ENCODE measurements at places on chromosomes 2 and 18.

- no peak for DNase-seq
Measured at GRCh38 chr2:216343221-216343980, 28.9 kb downstream of the MARCHF4 start.

DNA sequence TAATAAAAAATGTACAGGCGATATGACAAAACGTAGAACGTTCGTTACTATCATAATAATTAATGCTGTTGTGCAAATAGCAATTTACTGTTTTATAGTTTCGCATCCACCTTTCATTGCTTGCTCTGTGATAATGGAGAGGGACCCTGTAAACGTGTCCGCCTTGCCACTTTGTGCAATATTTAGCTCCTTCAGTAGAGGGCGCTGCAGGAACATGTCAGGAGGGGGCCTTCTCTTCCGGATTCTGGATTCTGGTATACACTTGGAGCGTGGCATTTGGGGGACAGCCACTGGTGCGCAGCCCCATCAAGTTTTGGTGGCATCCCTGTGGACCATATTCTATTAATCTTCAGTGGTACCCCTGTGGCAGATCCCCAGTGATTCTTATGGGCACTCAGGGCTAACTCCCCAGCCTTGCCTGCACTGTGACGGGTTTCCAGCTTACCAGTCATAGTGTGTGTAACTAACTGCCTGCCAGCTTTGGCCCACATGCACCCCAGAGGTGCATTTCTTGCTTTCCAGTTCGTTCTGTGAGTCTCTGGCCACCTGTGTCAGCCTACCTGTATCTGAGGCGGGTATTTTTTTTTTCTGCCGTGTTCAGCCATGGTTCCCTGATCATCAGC, 140.3 kb downstream of the CYRIA start:
- peak; percentile 13 for DNase-seq

DNA sequence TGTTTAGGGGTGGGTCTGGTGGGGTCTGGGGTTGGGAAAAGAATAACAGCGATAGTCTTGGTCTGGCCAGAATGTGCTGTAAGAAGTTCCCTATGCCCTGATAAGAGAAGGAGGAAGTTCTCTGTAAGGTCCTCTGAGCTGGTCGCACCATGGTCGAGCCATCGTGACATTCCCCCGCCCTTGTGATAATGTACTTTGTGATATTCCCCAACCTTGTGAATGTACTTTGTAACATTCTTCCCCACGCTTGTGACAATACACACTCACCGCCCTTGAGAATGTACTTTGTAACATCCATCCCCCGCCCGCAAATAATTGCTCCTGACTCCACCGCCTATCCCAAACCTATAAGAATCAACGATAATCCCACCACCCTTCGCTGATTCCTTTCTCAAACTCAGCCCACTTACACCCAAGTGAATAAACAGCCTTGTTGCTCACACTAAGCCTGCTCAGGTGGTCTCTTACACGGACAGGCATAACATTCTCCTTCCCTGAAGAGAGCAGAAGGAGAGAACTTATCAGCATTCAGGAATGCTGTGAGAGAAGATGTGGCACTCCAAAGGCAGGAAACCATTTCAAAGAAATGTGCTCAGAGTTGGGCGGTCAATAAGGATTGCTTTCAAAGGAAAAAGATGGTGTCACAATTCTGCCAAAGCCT, 17.8 kb upstream of the DUSP19 start:
- DNase-seq: no peak

GRCh38 chr2:163573652-163574051, 162.2 kb downstream of the FIGN start:
- no peak for DNase-seq

- DNase-seq: no peak
Measured at GRCh38 chr2:148745151-148745851, 100.8 kb downstream of the EPC2 start.

DNA sequence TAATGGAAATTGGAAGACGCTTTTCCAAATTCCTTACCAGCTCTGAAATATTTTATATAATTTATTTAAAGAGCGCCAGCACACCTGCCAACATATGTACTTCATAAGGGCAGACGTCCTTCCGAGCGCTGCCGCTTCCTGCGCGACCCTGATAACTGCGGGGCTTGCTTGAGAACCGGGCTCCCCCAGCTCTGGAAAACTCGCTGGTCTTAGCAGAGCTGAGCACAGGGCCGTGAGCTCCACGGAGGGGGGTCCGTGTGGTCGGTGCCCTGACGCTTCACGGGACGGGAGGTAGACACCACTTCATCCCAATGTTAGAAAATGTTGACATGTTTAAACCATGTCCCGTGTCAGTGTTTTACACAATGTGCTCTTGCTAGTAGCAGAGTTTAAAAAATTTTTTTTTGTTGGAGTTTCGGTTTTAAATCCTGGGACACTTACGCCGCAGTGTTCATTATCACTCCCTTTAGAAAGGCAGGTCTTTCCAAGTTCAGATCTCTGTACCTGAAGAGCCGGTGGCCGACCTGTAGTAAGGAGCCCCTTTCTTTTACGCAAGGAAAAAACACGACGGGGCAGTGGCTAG, 1.6 kb downstream of the NFATC1 start:
- peak; percentile 16 for DNase-seq

DNA sequence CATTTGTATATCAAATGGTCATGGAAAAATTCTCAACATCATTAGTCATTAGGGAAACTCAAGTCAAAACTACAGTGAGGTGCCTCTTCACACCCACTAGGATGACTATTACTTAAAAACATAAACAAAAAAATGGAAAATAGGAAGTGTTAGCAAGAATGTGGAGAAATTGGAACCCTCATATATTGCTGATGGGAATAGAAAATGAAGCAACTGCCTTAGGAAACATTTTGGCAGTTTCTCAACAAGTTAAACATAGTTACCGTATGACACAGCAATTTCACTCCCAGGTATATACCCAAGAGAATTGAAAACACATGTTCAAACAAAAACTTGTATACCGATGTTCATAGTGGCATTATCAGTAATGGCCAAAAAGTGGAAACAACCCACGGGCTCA, 18.1 kb upstream of the CYP26B1 start:
- DNase-seq: no peak

DNA sequence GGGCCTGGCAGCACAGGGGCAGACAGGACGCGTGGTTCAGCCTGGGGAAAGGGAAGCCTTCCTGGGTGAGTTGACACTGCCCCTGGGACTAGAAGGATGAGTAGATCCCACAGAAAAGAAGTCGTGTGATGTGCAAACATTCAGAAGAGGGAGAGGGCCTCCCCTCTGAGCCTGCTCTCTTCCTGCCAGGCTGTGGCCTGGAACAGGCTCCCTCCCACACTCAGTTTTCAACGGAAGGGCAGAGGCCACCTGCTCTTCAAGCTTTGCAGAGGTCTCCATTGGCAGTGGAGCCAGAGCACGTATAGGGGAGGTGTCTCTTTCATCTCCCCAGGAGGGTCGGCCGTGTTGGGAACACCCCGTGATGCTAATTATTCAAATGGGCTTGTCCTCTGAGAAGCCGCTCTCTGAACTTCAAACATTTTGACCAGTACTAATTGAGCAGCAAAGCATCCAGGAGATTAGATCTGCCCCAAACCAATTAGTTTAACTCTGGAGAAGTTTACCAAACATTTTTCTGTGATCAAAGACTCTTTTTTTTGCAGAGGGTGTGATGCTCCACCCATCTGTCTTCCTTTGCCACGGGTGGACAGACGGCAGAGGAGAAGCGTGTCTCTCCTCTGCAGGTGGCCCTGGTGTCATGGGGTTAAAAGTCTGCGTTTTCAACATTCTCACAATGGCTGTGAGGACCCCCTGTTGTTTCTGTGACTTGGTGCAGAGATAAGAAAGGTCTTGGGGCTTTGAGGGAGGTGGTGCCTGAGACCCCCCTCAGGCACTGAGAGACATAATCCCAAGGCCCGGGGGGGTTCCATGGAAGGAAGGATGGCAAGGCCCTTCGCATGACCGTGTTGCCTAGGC, 29.5 kb upstream of the ODC1 start:
- no peak for DNase-seq

GRCh38 chr2:150389447-150389846, 98.0 kb downstream of the RND3 start:
- no peak for DNase-seq

- no peak for DNase-seq
Measured at GRCh38 chr18:21484851-21485636, 115.5 kb downstream of the ESCO1 start.

GRCh38 chr2:147712051-147712450, 132.8 kb upstream of the ACVR2A start:
- DNase-seq: no peak

- DNase-seq: no peak
Measured at GRCh38 chr2:160336105-160336504, 136.0 kb upstream of the ITGB6 start.

DNA sequence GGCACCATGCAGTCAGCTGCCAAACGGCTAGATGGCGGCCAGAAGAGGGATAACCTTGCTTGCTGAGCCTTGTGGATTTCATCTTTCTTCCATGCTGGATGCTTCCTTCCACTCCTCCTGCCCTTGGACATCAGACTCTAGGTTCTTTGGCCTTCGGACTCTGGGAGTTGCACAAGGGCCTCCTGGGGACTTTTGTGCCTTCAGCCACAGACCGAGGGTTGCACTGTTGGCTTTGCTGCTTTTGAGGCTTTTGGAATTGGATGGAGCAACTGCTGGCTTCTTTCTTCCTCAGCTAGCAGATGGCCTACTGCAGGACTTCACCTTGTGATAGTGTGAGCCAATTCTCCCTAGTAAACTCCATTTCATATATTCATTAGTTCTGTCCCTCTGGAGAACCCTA, 31.0 kb downstream of the STRADB start:
- DNase-seq: no peak

- DNase-seq: no peak
Measured at GRCh38 chr2:56088411-56088810, 95.4 kb upstream of the CCDC85A start.

GRCh38 chr2:37390777-37391176, 46.3 kb downstream of the QPCT start:
- no peak for DNase-seq

DNA sequence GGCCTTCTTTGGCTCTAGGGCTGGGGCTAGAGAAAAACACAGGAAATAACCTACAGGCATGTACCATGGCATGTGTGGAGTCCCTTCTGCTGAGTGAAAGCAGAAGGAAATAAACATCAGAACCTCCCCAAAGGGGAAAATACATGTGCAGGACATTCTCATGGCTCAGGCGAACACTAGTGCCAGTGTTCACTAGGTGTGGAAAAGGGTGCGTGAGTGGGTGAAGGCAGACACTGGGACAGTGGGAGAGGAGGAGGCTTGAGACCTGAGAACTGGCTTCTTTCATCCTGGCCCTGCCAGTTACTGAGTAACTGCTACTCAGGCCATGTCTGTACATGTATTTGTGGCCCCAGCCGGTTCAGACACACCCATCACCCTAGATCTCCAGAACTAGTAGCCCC, 268.2 kb downstream of the PRKCE start:
- peak; percentile 46 for DNase-seq

DNA sequence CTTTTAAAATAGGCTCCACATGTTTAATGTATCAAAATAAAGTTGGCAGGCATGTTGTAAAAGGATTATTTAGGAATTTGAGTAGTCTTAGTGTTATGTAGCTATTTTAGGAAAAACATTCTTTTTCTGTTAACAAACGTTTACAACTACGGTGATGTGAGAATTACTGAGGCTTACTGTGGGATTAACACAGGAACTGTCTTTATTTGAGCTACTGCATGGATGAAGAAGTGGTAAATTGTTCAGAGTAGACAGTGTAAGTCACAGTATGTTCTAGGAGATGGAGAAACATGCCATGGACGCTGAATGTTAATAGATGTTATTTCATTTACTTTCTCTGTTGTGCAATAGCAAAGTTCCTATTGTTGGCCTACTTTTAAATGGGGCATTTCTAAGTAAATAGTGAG, 1.6 kb downstream of the PPM1B start:
- no peak for DNase-seq

- DNase-seq: no peak
Measured at GRCh38 chr2:116874021-116874420, 940.5 kb upstream of the DDX18 start.

GRCh38 chr2:148926291-148926961, 51.4 kb downstream of the KIF5C start:
- DNase-seq: peak; percentile 67

DNA sequence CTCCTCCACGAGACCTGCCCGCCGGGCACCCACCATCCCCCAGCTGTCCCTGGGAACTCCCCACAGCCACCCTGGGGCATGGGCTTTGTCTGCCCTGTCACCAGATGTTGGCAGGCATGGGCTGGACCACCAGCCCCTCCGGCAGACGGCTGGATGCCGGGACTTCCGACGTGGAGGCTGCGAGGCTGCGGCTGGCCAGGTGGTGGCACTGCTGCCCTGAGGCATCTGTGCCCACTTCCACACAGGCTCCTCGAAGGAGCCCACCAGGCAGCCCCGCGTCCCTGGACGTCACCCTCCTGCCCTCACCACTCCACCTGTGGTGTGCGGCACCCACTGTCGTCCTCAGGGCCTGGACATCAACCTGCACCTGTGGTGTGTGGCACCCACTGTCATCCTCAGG, 319.9 kb upstream of the SALL3 start:
- no peak for DNase-seq

GRCh38 chr2:220575963-220576362, 948.5 kb downstream of the SLC4A3 start:
- DNase-seq: no peak

DNA sequence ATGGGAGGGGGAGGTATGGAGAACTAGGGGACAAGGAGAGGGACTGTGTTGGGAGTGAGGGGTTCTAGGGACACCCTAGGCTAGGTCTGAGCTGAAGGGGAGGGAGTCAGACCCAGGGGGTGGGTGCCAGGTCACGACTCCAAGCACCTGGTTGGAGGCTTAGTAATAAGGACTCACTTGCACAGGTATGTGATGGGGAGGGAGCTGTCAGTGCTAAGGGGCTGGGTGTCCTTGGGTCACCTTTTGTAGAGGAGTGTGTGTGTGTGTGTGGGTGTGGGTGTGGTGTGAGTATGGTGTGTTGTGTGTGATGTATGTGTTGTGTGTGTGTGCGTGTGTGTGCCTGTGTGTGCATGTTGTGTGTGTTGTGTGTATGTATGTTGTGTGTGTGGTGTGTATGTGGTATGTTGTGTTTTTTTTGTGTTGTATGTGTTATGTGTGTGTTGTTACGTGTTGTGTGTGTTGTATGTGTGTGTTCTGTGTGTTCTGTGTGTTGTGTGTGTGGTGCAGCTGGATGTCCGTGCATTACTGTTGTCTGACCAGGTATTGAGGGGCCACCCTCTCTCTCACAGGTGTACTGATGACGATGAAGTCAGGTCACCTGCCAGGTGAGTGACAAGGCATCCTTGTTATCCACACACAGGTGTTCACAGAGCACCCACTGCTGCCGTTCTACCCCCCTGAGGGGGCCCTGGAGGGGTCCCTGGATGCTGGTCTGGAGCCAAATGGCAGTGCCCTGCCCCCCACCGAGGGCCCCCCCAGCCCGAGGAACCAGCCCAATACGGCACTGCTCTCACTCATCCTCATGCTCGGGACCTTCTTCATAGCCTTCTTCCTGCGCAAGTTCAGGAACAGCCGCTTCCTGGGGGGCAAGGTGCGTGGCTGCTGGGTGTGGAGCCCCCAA, 9.8 kb downstream of the SLC4A3 start:
- no peak for DNase-seq

GRCh38 chr18:79005653-79006052, 26.0 kb downstream of the SALL3 start:
- no peak for DNase-seq
